ENCODE measurements at places on chromosomes 4 and X.

DNA sequence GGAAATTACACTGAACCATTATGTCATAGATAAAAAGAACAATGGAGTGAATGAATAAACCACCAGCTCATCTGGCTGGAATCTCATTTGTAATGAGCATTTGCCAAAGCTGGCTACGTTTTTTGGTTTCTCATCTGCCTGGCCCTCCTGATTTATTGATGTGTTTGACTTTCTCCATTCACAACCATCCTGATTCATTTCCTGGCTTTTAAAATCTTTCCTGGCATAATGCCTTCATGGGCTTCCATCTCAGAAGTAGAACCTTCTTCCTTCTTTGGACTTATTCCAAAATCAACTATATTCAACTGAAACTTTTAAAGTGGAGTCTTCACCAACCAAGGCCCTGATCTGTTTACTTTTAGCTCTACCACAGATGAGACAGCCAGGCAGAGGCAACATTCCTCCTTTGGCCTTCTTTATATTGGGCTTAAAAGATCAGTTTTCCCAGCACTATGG, 36.0 kb upstream of the ARSJ start:
- no peak for DNase-seq

DNA sequence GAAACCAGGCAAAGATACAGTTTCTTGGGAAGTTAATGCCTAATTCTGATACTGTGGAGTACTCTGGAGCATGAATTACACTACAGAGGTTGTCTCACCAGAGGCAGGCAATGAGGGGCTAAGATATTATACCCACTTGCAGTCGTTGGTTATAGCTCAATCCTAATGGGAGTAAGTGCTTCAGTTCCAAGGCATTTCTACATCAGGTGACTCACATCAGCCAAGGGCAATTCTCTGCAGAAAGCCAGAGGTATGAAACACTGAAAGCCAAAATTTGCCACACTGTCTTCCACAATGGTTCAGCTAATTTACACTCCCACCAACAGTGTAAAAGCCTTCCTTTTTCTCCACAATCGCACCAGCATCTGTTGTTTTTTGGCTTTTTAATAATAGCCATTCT, 174.0 kb upstream of the IL15 start:
- no peak for DNase-seq

- no peak for DNase-seq
These were observed 3.3 kb upstream of the RAB33B start for GRCh38 chr4:139450586-139450985.

GRCh38 chr4:14771094-14771493, 231.2 kb upstream of the CPEB2 start:
- no peak for DNase-seq

- no peak for DNase-seq
These were observed 1322.0 kb downstream of the ARAP2 start for GRCh38 chr4:34922325-34922724.

DNA sequence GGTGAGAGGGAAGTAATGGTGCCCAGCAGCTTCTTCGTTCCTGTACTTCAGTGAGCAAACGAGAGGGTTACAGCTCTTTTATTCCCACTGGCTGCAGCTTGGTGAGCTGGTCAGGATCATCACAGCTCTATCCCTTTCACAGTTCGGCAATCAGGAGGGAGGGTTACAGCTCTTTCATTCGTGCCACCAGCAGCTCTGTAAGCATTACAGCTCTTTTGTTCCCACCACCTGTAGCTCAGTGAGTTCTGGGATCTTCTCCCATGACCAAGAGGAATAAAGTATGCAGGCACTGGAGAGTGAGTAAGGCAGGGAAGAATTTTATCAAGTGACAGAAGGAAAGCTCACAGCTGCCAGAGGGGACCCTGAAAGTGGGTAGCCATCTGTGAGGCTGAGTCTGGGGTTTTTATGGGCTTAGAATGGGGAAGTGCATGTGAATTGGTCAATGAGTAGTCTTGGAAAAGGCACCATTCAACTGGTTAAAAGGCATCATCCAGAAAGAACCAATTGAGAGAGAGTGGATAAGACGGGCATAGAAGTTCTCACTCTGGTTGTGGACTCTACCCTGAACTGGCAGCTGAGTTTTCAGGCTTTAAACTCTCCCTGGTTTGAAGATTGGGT, 123.7 kb downstream of the COX18 start:
- DNase-seq = no peak

GRCh38 chr4:4766564-4766963, 92.9 kb upstream of the MSX1 start:
- DNase-seq = no peak

- no peak for DNase-seq
These were observed 31.7 kb downstream of the SORCS2 start for GRCh38 chr4:7224001-7224400.

DNA sequence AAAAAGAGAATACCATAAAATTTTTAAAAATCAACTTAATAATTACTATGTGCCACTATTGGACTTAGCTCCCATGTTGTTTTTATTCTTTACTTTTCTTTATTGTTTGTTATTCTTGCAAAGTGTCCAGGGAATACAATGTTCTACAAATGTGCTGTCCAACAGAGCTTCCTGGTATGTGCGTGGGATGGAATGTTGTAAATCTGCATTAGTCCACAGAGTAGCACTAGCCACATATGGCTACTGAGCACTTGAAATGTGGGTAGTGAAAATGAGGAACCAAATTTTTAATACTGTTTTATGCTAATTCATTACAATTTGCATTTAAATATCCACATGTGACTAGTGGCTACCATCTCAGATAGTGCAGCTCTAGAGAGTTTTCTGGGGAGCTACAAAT, 14.3 kb upstream of the CORIN start:
- DNase-seq = no peak

- DNase-seq = no peak
These were observed 60.2 kb upstream of the RPS6KA6 start for GRCh38 chrX:84248226-84248625.

- DNase-seq = no peak
These were observed 228.2 kb upstream of the TENM3 start for GRCh38 chr4:182015014-182015413.

DNA sequence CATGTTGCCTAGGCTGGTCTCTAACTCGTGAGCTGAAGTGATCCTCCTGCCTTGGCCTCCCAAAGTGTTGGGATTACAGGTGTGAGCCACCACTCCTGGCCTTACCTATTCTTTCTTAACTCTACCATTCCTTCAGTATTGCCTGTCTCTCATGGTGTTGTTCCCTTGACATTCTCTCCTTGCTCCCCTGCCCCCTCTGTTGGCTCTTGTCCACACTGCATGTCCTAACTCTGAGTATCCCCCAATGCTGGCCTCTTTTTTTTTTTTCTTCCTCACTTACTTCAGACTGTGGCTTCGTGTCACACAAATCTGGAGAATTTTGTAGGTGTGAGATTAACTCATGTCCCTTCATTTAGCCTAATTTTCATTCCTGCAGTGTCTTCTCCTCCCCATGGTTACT, 22.9 kb upstream of the FRMPD4 start:
- no peak for DNase-seq

DNA sequence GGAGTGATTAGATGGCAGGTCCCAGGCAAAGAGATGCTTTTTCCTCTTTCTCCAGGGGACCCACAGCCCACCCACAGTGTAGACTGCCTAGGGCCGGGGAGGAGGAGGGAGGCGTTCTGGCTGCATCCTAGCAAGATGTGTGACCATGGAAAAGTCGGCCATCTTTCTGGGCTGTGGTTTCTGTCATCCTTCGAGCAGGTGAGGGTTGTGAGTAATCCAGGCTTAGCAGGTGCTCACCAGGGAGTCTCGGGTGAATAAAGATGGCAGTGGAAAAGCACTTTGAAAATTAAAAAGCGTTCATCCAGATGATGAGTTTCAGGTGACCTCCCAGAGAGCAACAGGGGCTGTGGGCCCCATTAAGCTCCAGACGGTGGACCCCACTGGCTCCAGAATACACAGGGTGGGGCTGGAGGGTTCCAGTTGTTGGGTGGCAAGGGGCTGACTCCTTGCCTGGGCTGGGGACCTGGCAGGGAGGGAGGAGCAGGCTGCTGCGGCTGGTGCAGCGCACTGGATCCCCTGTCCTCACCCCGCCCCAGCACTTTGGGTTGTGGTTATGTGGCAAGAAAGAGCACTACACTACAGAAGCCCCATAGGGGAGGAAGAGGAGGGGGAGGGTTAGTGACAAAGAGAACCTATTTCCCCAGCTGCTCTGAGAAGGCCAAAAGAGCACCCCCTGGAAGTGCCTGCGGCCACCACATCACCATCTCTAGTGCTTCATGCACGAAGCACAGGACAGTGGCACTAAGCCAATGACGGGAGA, 23.7 kb downstream of the ELF4 start:
- DNase-seq = peak; percentile 78

- peak; percentile 65 for DNase-seq
These were observed 18.2 kb downstream of the MRFAP1 start for GRCh38 chr4:6658597-6659075.

DNA sequence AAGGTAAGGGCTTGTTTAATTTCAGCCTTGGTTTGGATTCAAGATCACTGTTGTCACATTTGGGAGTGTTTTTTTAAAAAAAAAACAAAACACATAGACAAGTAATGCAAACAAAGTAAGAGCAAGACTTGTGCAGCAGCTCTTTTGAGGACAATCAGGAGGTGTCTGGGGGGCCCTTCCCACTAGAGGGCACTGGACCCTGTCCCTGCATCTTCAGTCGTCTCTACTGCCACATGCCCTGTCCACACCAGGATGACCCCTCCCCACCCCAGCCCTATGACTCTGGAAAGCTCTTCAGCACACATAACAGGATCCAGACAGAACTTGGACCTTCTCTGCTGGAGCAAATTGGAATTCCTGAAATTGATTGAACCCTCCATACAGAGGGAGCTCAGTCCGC, 71.0 kb downstream of the USP46 start:
- DNase-seq = peak; percentile 31

DNA sequence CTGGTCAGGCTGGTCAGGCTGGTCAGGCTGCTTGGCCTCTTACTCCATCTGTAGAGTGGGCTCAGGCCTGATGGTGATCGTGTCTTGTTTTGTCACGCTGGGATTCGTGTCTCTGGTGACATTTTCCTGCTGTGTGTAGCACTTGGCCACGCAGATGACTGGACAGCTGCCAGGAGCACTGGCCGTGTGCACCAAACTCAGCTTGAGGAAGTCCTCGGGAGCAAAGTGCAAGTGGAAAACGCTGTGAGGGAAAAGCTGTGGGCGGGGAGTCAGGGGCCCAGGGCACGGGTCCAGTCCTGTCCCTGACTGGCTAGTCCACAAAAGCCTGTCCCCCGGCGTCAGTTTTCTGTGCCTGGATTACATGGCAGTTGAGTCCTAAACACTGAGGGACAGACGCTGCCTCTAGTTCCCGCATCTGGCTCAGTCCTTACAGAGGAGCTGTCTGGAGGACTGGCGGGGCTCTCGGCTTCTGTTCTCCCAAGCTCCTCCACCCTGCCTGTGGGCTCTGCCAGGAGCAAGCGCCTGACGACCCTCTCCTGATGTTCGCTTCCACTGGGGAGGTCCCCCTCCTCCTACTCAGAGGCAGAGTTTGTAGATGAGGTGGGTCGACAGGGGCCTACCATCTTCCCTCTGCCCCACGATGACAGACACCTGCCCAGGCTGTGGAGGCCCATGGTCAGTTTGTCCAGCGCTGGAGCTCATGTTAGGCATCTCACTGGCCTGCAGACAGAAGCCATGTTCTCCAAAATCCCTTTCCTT, 35.9 kb upstream of the GRPEL1 start:
- DNase-seq = peak; percentile 3

DNA sequence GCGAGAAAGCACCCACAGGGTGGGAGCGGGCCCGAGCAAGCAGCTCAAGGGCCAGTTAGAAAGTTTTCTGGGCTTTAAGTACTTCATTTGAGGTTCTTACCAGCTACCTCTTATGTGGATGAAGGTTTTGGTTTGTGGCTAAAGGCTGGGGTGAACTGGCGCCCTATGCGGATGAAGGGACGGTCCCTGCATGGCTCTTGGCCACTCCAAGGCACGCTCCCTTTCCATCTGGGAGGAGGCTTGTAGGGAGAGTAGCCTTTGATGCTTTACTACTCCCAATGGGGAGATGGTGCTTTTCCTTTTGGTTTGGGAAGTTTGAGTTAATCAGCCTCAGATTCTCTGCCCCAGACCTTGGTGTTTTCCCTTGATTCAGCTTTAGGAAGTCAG, 17.7 kb downstream of the MRFAP1 start:
- DNase-seq = no peak

DNA sequence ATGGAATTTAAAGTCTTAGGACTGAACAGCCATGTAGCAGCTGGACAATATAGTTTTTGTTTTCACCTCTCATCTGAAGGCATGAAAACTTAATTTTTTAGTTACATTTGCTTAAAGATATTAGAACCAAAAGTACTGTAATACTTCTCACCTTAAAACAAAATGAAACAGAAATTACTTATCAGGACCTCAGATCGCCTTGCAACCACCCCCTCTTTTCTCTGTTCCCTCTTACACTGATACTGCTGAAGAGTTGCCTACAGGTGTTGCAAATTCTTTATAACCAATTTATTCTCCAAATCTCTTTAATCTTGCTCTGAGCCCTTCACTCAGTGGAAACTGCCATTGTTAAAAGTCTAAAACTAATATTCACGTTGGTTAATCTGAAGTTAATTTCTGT, 145.0 kb downstream of the SPCS3 start:
- DNase-seq = no peak

GRCh38 chrX:31355206-31355955, 283.5 kb upstream of the FTHL17 start:
- DNase-seq = no peak

- no peak for DNase-seq
These were observed 57.8 kb downstream of the HEPH start for GRCh38 chrX:66221856-66222255.
